ENCODE measurements at places on chromosomes 6 and 20.
A peak's percentile ranks its signal among the peaks of the same experiment; 100 is the strongest.

DNA sequence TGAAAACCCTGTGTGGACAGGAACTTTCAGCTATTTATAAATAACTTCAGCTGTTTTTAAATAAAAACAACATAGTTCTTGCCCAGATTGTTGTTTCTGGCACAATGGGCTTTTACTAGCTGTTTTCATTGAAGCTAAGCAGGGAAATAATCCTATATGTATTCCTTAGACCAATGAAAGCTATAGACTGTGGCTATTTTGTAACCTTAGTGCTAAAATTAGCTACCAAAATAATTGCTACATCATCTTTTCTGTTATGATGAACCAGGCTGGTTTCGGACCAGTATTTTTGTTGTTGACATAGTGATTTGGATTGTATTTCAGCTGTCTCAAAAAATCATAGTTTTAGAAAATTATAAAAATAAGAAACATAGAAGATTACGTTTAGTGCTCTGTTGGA, 13.7 kb downstream of the PHF3 start:
- DNase-seq = no peak

DNA sequence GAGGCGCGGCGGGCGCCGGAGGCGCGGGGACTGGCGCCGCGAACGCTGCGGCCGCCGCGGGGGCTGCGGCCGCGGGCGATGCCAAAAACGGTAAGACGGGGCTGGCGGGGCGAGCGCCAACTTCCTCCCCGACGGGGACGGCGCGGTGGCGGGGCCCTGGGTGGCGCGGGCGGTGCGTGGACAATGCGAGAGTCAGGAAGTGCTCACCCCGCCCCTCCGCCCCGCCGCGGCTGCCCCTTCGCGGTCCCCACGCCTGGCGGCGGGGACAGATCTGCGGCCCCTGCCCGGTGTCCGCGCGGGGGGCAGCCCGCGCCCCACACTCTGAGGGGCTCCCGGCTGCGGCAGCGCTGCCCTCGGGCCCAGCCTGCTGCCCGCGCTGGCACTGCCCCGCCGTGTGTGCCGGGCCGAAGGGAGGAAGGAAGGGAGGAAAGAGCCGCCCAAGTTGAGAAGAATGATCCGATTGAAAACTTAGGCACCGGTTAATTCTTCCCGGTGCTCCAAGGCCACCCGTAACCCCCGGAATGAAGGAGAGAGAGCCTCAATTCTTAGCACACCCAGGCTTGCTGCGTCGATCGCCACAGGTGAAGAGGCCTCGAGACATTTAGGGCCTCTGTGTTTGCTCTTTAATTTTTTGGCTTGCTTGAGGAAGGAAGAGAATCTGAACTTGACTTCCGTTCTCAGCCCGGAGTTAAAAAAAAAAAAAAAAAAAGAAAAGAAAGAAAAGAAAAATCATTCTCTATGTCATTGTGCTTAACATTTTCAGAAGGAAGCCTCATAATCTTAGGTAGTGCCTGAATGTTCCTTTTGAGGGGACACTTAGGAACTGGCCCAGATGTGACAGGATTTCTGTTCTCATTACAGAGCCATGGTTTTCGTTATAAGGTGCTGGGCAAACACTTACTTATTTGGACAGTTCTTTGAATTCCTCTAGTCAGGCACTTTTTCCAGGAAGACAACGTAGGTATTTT, 982 bp downstream of the HECA start:
- DNase-seq = peak; percentile 64

GRCh38 chr20:48217190-48217589, 431.9 kb upstream of the SULF2 start:
- DNase-seq = no peak

- no peak for DNase-seq
Measured at GRCh38 chr20:48783533-48784272, 44.1 kb downstream of the PREX1 start.

DNA sequence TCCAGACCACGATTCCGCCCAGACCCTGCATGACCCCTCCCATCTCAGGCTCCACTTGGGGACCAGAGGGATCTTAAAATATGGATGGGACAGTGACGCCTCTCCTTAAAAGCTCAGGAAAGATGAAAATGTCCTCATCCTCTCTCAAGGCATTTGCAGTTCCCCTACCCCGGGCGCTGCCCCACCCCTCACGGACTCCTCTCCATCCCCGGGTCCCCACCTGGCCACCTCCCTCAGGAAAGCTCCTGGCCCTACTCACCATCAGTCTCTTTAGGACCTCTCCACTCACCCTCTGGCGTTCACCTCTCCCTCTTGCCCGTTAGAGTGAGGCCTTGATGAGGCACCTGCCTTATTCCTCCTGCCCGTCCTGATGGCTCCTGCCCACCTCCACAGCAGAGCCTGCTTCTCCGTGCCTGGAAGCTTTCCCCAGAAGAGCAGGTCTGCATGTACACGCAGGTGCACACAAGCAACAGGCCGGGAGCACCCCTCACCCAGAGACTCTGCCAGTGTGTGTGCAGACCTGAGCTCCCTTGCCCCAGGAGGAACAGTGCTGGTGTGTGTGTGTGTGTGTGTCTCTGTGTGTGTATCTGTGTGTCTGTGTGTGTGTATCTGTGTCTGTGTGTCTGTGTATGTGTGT, 105.6 kb upstream of the NXT1 start:
- DNase-seq = no peak

- DNase-seq = no peak
Measured at GRCh38 chr20:709423-709822, 33.8 kb upstream of the SCRT2 start.

GRCh38 chr6:156080371-156080770, 624.7 kb upstream of the NOX3 start:
- DNase-seq = no peak

GRCh38 chr6:155174576-155175211, 89.1 kb upstream of the CLDN20 start:
- peak; percentile 27 for DNase-seq

GRCh38 chr6:111201244-111201554, 113.9 kb downstream of the SLC16A10 start:
- DNase-seq = no peak

DNA sequence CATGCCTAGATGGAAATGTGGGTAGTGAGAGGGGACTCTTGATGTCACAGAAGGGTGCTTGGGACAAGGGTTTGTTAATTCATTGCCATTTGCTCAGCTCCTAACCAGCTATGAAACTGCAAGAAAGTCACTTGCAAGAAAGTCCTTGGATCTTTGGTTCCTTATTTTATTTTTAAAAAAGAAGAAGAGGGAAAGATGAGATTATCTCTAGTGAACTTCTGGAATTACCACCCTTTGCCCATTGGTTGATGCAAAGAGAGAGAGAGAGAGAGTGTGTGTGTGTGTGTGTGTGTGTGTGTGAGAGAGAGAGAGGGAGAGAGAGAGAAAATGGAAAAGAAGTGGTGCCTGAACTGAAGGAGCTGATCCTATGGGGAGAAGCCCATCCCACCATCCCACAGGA, 4.6 kb upstream of the SFT2D1 start:
- no peak for DNase-seq

DNA sequence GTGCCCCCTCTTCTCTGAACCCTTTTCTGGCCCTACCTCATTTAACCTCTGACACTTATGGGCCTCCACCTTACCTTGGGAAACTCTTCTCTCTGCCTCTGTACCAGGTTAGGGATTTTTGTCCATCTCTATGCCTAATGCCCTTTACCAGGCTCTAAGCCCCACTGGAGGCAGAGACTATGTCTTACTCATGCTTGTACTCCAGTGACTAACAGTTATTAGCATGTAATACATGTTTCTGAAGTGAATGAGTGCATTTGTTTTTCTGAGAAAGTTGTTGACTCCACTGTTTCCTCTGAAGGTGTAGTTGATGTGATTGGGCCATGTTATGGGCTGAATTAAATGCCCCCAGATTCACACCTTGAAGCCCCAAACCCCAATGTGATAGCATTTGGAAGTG, 234.3 kb downstream of the PACRG start:
- DNase-seq = no peak

DNA sequence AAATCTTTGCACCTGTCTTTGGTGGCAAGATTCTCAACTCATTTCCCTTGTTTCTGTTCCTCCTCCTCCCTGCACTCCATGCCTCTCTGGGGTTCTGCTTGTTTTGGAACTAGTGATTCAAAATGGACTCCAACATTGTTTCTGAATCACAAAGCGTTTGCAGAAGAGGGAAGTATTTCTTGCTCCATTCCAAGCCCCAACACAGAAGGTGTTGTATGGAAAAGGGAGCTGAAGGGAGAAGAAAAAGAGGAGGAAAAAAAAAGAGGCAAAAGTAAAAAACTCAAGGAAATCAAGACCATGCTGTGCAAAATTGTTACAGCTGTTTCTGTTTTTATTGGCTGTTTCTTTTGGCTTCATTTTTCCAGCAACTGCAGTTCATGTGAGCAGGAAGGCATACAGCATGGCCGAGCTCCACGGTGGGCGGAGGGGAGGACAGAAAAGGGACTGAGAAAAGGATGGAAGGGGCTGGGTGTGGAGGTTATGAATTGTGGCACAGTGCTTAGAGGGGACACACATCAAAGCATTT, 66.9 kb upstream of the PRL start:
- no peak for DNase-seq

DNA sequence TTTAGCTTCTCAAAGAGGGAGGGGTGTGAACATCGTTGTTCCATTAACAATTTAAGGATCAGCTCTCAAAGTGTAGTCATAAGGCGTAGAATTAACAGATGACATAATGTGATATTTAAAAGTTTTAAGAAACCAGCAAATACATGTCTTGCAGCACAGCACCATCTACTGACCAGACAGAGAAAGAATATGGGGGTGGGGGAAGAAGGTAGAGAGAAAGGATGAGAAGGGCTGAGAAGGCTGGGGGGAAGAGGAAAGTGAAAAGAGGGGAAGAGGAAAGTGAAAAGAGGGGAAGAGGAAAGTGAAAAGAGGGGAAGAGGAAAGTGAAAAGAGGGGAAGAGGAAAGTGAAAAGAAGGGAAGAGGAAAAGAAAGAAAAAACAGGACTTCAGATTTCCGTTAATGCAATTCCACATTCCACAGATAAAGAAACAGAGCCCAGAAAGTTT, 80.9 kb downstream of the HAO1 start:
- DNase-seq = no peak

GRCh38 chr6:122995921-122996793, at the start of gene CLVS2:
Gene CLVS2 (plus strand): TSS chr6:122996235. CDS start chr6:122997778, 1,543 bp downstream.
- no peak for DNase-seq

DNA sequence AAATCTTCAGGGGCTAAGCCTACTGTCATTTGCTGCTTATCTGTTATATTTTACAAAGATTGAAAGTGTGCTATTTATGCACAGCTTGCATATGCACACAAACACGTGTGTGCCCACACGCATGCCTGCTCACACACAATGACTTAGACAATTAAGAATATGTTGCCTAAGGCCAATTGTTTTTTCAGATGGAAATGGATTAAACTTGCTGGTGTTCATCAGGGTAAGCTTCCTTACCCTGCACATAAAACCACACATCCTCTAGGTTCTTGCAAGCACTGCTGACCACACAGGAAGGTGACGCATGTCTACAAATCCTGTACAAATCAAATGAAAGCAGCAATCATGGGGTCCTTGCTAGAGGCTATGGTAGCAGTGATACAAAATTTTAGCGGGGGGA, 58.4 kb downstream of the GJA10 start:
- peak; percentile 42 for DNase-seq

- DNase-seq = peak; percentile 67
Measured at GRCh38 chr6:35583893-35584688, 71.4 kb upstream of the TULP1 start.

DNA sequence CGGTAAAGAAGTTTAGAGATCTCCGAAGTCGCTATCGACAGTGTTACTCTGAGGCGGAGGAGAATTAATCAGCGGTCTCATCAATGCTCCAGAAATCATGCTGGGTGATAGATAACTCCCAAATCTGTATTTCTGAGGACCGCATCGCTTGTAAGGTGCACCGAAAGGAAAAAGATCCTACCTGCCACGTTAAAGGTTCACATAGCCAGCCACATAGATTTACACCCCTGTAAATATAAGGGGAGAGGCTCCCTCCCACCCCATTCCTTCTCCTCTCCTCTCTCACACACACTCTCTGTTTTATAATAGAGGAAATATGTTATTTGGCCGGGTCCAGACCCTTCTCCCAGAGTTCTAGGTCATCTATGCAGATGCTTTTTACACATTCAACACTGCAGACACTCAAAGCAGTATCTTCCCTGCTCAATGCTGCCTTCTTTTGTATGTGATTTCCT, 620 bp upstream of the DEK start:
- DNase-seq = no peak

DNA sequence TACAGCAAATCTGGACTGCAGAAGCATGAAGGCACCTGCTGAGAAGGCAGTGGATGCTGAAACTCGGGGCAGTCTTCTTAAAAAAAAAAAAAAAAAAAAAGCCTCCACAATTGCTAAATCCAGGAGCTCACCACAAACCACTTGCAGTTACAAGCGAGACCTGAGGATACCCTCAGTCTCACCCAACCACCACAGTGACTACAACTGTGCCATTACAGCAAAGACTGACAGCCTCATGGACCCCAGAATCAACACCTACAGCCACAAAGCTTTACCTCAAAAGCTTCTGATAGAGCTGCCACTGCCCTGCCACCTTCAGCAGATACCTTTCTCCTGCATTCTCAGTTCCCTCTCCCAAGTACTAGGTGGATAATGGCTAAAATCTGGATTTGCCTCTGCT, 9.0 kb downstream of the COL21A1 start:
- DNase-seq = no peak

DNA sequence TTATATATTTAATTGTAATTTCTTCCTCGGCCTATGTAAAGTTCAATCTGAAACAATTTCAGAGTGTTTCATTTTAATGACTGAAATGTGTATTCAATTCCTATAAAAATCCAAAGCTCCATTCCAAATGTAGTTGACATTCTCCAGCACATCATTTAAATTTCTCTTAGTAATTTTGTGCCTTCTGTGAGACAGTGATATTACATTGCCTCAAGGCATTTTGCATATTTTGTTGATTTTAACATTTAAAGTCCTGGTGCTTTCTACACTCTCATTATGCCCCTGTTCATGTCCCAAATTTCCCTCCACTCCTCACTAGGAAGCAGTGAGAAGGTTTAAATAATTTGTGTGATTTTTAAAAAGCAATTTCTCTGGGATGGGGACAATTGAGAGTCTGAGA, 34.1 kb upstream of the THEMIS start:
- DNase-seq = no peak

DNA sequence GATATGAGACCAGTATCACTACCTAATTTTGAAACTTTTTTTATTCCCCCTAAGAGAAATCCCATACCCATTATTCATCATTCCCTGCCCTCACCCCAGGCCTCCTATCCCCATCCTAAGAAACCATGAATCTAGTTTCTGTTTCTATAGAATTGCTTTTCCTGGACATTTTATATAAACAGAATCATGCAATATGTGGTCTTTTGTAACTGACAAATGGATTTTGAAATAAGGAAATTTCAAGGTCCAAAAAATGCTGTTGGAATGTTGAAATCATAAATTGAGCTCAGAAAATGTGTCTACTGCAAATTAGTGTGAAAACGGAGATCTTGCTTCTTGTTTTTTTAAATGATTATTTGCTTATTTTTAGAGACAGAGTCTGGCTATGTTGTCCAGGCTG, 25.1 kb downstream of the RNF217 start:
- no peak for DNase-seq

GRCh38 chr20:49568278-49569151, 578 bp upstream of the PTGIS start:
- DNase-seq = no peak
